ENCODE measurements at places on chromosomes 1 and 21.

GRCh38 chr1:187477535-187477934 is 648.8 kb downstream of the PLA2G4A start:
- no peak for DNase-seq

DNA sequence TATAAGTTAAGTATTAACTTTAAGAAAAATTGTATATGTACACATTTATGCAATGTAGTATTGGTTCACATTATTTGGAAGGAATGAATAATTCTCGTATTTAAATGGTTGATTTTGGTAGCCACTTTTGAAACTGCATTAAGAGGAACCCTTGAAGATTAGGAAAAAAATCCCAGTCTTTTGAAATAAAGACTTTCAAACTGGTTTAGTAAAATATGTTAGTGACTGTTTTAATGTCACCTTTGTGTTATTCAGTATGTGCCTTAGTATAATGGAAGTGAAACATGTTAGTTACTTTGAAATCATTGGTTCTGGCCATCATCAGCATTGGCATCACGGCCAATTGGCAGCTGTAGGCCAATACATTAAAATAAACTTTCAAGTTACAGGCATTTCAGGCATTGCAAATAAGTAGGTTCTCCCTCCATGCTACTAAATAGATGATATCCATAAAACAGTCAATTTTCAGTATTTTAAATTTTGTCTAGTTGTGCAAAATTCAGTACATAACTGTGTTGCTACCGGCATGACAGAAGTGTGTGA is 4.4 kb downstream of the MIER1 start:
- DNase-seq, result no peak

DNA sequence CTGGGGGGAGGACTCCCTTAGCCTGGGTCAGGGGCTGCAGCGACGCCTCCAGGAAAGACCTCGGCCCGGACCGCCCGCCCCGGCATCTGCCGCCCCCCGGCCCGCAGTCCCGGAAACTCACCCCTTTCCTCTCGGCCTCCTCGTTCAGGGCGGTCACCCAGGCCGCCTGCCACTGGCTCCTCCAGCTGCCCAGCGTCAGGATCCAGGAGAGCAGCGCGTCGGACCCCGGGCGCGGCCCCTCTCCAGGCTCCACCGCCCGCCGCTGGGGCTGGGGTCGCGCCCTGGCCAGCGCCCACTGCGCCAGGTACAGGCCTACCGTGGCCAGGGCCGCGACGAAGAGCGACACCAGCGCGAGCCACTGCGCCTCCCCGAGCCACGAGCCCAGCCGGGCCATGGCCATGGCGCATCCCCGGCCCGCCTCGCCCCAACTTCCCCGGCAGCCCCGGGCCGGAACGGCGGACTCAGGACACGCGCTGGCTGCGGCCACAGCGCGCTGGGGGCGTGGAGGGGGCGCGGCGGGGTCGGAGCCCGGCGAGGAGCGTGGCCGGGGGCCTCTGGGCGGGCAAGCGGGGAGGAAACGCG is 478 bp downstream of the C2CD2 start:
- no peak for DNase-seq

DNA sequence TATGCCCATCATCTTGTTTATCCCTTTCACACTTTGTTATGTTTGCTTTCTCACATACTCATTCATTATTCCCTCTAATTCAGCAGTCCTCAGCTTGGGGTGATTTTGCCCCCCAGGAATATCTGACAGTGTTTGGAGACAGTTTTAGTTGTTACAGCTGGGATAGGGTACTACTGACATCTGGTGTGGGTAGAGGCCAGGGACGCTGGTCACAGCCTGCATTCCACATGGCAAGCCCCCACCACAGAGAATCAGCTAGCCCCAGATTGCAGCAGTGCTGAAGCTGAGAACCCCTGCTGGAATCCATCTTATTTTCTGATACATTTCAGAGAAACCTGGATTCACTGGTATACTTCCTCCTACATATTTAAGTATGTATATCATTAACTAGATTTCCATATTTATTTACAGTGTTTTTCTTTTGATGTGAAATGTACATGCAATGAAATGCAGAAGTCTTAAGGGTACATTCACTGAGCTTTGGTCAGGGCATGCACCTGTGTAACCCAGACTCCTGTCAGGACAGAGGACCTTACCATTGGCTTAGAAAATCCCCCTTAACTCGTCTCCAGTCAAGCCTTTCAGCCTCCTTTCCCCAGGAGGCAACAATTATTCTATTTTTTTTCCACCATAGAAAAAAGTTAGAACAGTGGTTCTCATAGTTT is 68.3 kb downstream of the KIF26B start:
- no peak for DNase-seq

DNA sequence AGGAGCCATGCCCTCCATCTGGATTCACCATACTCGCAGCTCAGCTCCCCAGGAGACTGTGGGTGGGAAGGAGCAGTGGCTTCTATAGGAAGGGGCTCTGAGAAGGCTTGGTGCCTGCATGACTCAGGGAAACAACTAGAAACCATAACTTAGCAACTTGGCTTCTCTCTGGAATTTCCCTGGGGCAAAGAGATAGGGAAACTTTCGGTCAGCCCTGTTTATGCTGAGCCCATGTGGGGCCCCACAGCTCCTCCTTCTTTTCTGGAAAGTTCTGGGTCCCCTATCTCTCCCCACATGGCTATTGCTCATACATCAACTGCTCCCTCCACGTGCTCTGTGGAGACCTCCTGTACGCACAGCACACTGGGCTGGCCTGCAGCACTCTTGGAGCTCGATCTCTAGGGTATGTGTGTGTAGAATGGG is 39.3 kb downstream of the PLEKHA6 start:
- peak; percentile 64 for DNase-seq

DNA sequence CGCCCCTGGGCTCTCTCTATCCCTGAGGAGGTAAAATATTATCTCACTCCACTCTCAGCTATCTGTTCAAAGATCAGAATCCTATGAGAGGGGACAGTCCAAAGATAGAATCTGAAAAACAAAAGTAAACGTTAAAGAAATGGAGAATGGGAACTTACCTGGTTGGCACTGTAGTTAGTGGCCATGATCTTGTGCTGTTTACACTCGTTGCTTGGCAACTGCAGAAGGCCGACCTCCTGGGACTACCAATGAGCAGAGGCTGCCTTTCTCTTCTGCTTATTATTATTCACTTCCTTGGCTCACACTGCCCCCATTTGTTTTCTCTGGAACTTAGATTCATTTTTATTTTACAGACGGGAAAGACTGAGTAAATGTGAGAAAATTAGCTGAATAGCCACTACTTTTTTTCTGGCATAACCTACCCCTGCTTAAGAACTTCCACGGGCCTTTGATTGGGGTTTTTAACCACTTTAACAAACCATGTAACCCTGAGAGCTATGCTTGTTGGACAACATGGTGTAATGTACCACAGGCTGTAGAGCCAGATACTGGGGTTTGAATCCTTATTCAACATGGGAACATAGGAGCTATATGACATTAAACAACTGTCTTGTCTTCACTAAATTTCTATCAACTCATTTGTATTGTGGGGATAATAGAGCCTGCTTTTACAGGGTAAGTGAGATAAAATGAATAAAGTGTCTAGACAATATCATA is at the start of gene CFAP126:
TSS of gene CFAP126 (minus strand) at position 193 of the 717 bp plus-strand sequence. CDS start at position 185, 8 bp downstream.
- DNase-seq, result peak; percentile 38

- no peak for DNase-seq
Measured at GRCh38 chr21:18743531-18743930, 339.9 kb upstream of the TMPRSS15 start.

GRCh38 chr1:97007840-97008604 is 286.4 kb downstream of the PTBP2 start:
- DNase-seq, result no peak

DNA sequence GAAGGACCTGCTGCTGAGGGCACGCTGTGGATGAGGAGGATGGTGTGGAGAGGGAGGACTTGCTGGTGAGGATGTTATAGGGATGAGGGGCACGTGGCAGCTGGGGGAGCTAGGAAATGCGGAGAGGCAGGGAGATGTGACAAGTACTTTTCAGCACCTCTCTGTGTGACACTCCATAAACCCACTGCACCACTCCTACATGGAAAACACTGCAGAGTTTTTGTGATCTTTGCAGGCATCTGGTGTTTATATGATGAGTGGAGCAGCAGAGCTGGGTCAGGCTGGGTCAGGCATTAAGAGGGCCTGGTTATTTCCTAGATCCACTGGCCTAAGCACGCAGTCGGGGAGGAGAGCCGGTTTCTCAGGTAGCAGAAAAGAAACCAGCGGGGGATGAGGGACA is 167.3 kb upstream of the COA6 start:
- no peak for DNase-seq

GRCh38 chr1:35807614-35808449 is at the start of gene AGO4:
Gene AGO4 (plus strand): TSS chr1:35808016. CDS start chr1:35808417, 401 bp downstream.
- no peak for DNase-seq

DNA sequence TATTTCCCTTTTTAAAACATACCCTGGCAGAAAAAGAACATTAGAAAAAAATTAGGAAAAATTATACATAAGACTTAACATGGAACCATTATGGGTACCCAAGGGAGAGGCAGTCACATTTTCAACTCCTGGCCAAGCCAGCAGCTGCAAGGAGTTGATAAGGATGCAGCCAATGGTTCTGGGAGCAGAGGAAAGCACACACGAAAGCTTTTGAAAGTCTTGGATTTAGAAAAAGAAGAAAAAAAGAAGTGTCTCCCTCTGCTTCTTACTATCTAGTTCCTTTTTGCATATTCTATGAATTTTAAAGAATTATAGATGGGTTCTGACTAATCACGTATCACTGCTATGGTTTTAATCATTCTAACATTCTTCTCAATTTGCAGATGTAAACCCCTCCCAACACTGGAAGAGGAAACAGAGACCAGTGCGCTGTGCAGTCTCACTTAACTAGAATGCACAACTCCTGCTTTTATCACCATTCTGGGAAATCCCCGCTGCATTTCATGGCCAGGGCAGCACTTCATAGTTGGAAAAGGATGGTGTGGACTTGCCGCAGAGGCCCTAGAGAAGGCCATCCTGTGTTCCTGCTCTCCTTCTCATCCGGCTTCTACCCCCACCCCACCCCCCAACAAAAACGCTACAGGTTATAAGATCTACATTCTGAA is 2.7 kb upstream of the CD58 start:
- DNase-seq, result no peak

- no peak for DNase-seq
Measured at GRCh38 chr1:204128964-204129896, 22.6 kb downstream of the ETNK2 start.

DNA sequence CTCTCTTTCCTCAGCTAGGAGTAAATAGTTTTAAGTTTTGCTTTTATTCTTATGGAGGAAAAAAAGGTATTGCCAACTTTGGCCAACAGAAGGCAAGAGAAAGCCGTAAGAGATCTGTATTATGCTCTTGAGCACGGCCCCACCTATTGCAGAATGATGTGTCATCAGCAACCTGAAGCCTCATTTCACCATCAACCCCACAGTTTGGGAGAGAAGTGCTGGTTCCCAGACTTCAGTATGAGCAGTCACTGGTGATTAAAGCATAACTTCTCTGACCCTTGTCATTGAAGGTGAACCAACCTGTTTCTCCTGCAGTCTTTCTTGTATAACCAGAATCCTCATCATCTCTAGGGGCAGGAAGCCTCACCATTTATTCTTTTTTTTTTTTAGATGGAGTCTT is 100.2 kb downstream of the SIPA1L2 start:
- no peak for DNase-seq

DNA sequence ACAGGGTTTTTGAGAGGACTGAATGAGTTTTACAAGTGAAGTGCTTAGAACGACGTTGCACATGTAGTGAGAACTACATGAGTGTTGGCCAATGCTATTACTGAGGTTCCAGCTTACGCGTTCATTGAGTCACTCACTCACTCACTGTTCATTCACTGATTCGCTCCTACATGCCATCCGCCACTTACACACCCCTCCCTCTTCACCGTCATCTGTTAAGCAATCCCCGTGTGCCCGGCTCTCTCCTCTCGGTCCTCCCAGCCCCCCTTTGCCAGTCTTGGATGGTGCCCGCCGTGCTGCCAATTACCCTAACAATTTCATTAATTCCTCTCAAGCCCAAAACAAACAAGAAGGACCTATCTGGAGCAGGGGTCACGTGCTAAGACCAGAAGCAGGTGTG is 27.3 kb upstream of the EPHA2 start:
- DNase-seq, result no peak

GRCh38 chr1:100443811-100444571 is 91.7 kb downstream of the CDC14A start:
- DNase-seq, result peak; percentile 28

DNA sequence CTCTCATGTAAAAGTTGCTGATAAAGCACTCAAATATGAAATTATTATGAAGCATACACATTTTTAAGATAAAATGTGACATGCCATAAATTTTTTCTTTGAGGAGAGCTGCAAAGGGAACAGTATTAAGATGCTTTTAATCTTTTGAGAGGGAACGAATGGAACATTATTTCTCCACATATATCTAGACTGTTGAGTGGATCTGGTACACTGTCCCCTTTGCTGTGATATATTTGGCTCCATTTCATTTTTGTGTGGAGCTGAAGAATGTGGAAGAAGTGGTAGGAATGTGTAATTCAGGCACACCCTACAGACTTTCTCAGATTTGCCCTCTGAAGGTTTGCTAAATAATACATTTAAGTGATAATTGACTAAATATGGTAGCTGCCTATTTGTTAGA is 31.7 kb downstream of the PGM1 start:
- DNase-seq, result no peak

DNA sequence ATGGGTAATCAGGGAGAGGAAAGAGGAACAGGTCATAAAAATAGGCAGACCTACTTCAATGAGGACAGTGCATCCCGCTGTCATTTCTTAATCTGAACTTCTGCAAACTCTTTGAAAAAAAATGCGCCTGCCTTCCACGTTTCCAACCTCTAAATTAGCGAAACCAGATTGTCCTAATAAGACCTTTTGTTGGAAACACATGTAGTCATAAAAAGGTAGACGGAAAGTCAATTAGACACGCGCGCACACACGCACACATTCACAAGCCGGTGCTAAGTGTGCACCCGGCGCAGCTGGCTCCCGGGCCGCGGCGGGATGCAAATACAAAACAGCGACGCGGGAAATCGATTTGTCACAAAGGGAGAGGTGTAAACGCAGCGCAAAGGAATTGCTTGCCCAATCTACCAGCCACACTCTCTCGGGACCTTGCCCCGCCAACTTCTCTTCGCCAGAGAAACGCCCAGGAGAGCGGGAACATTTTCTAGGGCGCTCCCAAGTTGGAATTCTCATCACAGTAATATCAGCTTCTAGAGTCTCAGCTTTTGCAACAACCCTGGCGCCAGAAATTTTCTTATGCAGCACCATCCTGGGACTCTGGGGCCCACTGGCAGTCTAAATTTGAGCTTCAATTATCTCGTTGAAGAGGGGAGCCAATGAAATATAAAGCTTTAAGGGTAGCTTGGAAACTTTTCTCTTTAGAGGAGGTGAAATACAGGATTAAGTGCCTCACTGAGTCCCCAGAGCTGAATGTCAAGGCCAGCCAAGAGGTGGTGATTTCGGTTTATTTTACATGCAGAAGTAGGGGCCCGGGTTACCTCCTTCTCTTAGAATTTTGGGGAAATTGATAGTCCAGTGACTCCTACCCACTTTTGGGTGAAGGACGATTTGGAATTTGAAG is 4.5 kb downstream of the PRRX1 start:
- no peak for DNase-seq

- no peak for DNase-seq
Measured at GRCh38 chr1:224851210-224851847, 78.1 kb upstream of the DNAH14 start.

- DNase-seq, result peak; percentile 83
Measured at GRCh38 chr1:177937931-177938330, 31.9 kb downstream of the SEC16B start.

- no peak for DNase-seq
Measured at GRCh38 chr1:27350663-27351540, 9.1 kb downstream of the SYTL1 start.
